ENCODE measurements at places on chromosomes 6 and 20. TPM values are rescaled to one million over a fixed set of nuclear protein-coding genes. Genes with fewer than 3 reads are reported as not detected.

DNA sequence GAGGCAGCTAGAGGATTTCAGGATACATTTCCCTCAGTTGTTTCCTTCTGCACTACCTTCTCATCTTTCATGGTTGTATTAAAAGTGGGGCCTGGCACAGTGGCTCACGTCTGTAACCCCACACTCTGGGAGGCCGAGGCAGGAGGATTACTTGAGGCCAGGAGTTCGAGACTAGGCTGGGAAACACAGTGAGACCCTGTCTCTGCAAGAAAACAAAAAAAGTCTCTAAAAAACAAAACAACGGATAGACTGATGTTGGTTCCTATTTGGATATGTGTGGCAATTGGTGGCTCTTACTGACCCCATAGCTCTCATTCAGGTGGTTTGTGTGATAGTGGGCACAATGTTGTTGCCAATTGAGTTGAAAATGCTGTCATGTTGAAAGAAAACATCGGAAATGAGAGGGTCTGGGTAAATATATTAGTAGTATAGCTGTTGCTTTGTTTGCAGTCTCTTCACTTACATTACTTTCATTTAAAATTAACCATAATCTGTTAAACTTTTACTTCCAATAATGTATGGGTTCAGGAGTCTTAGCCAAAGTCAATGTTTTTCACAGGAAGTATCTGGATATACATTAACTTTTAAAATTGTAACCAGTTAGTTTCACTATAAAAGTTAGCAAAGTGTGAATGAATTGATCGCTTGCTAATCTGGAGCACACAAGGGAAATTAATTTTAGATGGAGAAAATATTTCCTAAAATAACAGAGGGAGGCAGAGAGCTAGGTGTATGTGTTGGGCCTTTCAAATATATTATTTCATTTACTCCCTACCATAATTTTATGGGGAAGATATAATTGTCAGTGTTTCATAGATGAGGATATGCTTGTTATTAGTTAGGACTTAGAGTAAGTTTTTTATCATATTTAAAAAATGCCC lies 31.1 kb downstream of the UTRN start:
- DNase-seq, result no peak

DNA sequence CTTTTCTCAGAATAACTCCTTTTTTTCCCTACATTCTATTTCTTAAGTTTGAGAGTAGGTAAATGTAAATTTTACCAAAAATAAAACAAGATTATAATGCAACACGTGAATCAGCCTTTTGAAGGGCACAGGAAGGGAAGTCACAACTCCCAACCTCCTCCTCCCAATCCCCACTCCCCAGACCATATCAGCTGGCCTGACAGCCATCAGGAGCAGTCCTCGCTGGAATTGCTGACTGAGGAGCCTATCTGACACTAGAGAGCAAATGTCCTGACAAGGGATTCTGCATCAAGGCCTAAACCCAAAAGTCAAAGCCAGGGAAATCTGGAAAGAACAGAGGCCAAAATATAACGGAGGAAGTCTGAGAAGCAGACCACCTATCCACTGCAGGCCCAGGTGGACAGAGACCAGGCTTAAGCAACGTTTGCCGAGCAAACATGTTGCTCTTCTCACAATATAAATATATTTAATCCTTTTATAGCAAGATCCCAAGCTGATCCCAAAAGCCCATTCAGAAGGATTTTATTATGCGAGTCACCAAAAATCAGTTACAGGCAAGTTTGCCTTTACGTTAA lies 2.5 kb downstream of the RRAGD start:
- peak; percentile 27 for DNase-seq

GRCh38 chr6:37794825-37795224 lies 24.7 kb upstream of the ZFAND3 start:
- no peak for DNase-seq

DNA sequence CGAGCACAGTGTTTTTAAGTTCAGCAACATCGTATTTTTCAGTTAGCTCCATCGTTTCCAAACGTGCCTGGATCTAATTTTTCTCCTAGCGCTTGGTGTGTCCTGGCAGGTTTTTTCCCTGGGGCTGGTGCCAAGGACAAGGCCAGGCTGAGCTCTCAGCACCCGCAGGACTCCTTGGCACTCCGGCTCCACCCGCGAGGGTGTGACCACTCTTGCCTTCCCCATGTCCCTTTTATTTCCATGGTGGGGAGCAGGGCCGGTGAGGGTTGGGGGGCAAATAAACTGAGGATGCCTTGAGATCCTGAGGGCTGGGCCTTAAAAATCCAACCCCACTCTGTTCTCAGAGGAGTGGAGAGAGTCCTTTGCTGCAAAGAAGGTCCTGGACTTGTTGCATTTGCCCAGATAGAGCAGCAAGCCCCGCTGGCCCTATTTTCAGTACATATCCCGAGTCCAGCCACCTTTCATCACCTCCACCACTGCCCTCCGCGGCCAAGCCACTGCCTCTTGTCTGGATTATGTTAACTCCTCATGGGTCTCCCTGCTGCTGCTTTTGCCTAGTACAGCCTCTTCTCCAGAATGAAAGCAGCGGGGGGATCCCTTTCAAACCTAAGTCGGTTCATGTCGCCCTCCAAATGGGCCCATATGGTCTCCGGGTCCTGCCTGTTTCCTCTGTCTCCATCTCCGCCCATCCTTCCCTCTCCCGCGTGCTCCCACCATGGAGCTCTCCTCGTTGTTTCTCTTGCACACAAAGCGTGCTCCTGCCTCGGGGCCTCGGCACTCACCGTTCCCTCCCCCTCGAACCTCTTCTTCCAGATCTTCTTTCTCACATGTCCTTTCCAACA lies 4.5 kb upstream of the RAB44 start:
- DNase-seq, result peak; percentile 48

GRCh38 chr6:28478518-28478917 lies 35.2 kb upstream of the ZSCAN23 start:
- DNase-seq, result no peak

GRCh38 chr6:19705606-19706005 lies 131.6 kb upstream of the ID4 start:
- no peak for DNase-seq

DNA sequence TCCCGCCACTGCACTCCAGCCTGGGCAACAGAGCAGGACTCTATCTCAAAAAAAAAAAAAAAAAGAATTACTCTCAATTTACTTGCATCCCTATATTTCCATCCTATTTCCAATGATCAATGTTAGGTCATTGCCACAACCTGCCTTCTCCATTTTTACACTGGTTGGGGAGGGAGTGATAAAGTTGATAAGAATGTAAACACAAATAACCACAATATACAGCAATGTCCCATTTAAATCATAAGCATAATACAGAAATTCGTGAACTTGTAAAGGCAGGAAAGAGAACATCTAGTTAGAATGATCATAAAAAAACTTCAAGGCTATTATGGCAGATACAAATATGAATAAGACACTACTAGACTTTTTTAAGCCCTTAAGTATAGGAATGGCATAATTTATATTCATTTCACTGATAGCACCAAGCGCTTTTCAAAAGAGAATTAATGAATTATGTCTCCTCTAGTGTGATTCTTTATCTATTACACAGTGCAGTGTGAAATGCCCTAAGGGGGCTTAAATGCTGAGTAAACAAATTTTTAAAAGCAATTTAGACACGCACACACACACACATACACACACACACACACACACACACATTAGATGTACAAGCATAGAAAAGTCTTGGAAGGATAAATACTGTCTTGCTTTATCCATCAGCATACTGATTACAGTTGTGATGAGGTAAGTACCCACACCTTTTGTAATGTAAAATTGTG lies 33.5 kb upstream of the RAB23 start:
- no peak for DNase-seq

DNA sequence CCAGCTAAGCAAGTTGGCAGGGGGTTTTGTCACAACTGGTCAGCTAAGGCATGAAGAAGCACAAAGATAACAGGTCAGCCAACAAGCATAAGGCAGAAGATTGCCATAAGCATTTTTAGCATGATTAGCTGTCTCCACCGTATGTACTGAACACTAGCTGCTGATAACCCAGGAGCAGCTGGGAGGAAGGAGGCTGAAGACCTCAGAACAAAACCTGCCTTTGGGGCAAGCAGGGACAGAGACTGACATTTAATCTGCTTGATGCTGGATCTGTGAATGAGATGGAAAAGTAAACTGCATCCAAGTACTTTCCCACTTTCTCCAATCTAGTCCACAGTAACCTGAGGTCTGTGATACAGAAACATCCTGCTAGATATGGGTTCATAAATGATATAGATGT lies 353.0 kb upstream of the MAP3K7 start:
- no peak for DNase-seq

- DNase-seq, result no peak
Observed at GRCh38 chr20:32920066-32920465, 61.3 kb downstream of the EFCAB8 start.

- DNase-seq, result no peak
Observed at GRCh38 chr20:34834459-34834893, 9.0 kb upstream of the NCOA6 start.

DNA sequence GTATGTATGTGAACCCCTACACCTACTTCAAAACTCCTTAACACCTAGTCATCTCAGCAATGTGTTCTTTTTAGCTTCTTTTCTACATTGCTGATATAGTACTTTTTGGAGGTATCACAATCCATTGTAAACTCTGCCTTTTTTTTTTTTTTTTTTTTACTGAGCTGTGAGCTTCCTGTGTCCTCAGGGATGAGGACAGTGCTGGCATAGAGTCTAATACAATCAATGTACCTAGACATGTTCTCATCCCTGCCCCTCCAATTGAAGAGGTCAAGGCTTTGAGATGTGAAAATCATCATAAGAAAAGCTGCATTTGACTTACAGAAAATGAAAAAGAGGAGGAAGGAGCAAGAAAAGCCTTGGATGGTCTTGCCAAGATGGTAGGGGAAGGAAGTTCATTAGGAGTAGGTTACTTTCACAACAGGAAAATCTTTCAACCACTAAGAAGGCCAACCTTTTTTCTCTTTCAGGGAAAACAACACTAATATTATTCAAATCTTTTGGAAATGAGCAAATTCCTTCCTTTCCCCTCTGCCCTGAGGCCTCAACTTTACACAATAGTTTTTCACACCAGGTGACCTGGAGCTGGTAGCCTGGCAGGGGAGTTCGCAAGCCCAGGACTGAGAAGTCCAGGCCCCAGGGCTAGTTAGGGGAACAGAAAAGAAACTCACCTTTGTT lies 2.8 kb upstream of the JARID2 start:
- DNase-seq, result no peak

DNA sequence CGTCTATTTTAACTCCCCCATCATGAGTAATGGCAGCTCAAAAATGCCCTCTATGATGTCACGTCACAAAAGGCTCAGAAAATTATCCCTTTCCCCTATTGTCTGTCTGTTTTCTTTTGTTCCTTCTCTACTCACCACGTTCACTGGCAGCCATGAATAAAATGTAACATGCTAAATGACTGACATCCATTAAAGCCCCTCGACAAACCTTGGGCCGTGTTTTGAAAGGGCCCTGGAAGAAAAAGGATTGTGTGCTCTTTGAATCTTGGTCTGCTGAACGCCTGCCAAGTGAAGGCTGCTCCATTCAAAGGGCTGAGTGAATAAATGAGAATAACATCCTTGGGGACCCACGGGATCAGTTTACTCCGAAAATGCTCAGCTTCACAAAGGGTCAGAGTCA lies 118.7 kb downstream of the RPS12 start:
- DNase-seq, result no peak

GRCh38 chr20:24242763-24243162 lies 226.7 kb upstream of the SYNDIG1 start:
- no peak for DNase-seq

DNA sequence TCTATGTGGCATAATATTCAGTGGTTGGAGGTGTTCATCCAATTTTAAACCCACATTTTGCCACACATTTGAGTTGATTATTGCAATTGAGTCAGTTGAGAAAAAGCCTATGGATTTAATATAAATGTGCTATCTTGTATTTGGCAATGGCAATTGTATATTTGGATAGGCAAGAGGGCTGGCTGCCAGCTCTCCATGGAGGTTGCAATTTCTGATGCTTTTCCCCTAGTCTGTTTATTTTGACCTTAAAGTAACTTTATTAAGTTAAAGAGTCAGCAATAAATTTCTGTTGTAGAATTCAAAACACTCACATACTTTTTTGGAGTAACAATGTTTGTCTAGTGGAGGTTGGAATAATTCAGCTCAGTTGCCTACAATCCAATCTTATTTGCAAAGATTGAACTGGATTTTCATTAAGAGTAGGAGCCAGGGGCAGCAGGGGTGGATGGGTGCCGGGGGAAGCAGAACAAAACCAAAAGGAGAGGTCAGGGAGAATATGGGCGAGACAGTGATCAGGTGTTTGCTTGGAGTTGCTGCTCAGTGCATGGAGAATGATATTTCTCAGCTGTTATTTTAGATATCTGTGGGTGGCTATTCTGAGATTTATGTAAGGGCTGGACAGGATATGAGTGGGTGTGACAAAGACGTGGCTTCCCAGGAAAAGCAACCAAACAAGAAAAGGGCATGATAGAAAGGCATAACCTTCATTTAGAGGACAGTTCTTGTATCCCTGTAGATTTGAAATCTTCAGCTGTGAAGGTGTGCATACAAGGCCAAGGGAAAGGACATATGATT lies 163.0 kb downstream of the HDGFL1 start:
- no peak for DNase-seq

GRCh38 chr6:18506382-18507017 lies 119.3 kb downstream of the RNF144B start:
- no peak for DNase-seq

DNA sequence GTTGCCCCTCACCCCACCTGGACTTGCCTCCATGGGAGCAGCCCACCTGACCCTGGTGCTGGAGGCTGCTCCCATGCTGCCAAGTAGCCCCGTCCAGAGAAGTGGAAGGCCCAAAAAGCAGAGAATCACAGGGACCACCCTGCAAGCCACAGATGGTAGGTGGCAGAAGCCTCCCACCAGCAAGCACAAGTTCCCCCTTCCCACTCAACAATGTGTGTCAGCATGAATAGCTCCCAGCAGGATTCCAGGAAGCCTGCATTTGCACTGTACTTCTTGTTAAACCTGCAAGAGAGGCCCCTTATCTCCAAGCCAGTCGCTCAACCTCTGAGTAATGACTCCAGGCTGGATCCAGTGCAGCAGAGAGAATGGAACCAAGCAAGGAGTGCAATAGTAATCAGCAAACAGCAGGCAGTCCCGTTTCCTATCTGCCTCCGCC lies 180.8 kb upstream of the CST7 start:
- no peak for DNase-seq

DNA sequence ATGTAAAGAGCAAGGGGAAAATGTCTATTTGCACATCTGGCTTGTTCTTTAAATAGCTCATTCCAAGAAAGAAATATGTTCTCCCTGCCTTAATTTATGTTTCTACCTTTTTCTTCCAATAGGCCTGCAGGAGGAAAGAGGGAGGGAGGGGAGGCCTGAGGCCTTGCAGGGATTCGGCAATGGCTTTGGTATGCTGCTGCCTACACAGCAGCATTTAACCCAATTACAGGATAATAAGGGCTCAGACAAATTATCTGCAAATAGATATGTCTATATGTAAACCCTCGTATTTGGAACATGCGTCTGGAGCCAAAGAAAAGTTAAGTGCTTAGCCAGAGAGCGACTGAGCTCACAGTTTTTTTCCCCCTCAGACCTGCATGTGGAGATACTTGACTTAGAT lies 277.2 kb downstream of the CDC5L start:
- DNase-seq, result no peak

Gene OR2B6
- not detected for total RNA-seq

Gene PDE7B
- 10.3 TPM for total RNA-seq

Gene REM1
- 3.2 TPM for total RNA-seq

Gene TINAG
- 0.12 TPM for total RNA-seq

Gene PDYN
- total RNA-seq, result not detected

Gene GHRH
- total RNA-seq, result 4.2 TPM

Gene FKBP1C
- total RNA-seq, result 0.26 TPM

All from left cardiac atrium (tissue), 4 donors.